ENCODE measurements at places on chromosomes 13 and 19. TPM values are rescaled to one million over a fixed set of nuclear protein-coding genes. Genes with fewer than 3 reads are reported as not detected.

Gene SIGLEC12
- not detected for total RNA-seq

Gene LYL1
- total RNA-seq: 1.4 TPM

Gene TMIGD2
- not detected for total RNA-seq

Gene CRB3
- total RNA-seq: not detected

Gene TMEM255B
- total RNA-seq: not detected

Gene F10
- total RNA-seq: 2.7 TPM

Gene PSG7
- total RNA-seq: not detected

Gene CLEC11A
- total RNA-seq: 21.8 TPM

Gene SERPINE3
- not detected for total RNA-seq

Gene NBEA
- 6.9 TPM for total RNA-seq

Gene MIDN
- 23.2 TPM for total RNA-seq

Data from fibroblast of the aortic adventitia (primary cell).